Activated T-cell treated with anti-CD3 and anti-CD28 coated beads for 48 hours (primary cell): ENCODE measurements at places on chromosomes 1 and 21.

GRCh38 chr1:52917581-52917980 lies 4.0 kb downstream of the ECHDC2 start:
- no peak for DNase-seq

DNA sequence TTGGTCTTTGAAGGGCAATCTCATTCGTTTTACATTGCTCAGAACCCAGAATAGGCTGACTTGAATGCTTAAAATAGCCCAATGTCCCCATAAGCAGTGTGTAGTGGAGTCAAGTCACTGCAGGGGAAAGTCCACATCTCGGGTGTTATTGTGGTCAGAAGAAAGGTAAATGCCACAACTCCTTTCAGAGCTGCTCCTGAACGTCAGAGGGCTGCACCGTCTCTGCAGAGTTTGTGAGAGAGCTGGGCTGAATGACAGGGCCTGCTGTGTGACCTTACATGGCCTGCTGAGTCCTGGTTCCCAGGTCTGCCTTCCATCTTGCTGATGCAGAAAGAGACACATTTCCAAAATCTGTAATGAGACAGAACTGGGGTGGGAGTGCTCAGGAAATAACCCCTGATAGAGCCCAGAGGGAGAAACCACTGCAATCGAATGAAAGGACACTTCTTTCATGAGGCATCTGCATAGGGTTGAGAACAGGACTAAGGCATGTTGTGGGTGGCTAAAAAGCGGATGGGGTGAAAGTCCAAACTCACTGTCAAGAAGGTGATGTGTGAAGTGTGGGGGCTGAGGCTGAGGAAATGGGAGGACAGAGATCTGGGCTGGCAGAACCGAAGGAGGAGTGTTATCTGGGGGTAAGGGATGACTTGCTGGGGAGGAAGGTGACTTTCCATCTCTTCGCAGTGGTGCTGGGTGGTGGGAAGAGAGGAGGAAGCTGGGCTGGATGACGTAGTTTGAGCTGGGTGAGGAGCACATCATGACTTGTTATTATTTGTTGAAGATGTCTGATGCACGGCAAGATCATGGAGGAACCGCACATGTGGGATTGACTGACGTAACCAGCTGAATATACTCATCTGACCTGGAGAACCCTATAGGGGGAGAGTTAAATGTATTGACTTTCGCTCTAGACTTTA lies 33.7 kb downstream of the XCL2 start:
- no peak for DNase-seq

GRCh38 chr1:10744654-10745238 lies 51.7 kb downstream of the CASZ1 start:
- DNase-seq, result no peak

- DNase-seq, result no peak
Observed at GRCh38 chr1:181989261-181989920, 72.1 kb downstream of the ZNF648 start.

DNA sequence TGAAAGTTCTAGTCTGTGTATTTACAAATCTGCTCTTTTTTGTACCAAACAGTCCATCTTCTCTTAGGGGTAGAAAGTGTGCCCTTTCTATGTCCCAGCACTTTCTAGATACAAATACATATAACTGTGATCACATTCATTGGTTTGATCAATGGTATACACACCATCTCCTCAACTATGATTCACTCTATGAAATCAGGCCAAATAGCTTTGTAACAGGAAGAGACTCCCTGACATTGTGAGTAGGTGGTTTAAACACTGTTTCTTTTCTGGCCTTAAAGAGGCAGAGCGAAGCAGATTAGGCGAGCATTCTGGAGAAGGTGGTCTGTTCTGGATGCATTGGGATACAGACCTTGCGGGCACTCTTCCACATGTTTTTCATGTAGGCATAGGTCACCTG lies 39.3 kb upstream of the EXOSC10 start:
- no peak for DNase-seq

DNA sequence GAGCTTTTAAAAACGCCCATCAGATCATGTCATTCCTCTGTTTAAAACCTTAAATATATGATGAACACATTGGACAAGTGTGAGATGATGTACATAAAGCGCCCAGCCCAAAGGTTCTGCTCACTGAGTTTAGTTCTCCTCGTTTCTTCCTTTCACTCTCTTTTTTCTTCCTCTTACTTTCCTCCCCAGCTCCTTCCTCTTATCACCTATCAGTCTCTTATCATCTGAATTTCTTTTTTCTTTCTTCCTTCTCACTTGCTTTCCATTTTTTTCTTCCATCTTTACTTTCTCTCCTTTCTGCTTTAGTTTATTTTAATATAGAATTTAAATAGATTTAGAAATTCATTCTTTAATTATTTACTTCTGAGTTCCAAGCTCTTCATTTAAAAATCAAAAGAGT lies 17.8 kb upstream of the POGZ start:
- DNase-seq, result no peak

GRCh38 chr1:151384584-151384983 lies 12.1 kb upstream of the SELENBP1 start:
- no peak for DNase-seq

GRCh38 chr1:213089924-213090677 lies 39.1 kb downstream of the RPS6KC1 start:
- DNase-seq, result no peak
